ENCODE measurements at places on chromosomes 16 and 17.

- DNase-seq: no peak
Measured at GRCh38 chr17:47288531-47289116, 35.0 kb downstream of the ITGB3 start.

DNA sequence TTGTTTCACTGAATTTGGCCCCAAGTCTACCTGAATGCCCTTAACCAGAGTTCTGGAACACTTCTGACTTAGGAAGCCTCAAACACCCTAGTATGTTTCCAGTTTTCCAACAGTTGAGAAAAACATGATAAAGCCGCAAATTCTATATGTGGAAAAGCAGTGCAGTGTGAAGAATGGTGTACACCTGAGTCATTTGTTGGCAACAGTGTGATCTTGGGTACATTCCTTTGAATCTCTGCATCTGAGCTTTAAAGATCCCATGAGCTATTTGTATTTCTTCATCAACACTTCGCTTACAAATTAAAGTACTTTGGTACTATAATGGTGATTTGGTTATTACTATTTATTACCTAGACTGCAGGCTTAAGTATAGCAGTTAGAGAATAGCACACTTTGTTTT lies 93.6 kb upstream of the TBX2 start:
- no peak for DNase-seq

GRCh38 chr16:50067290-50067853 lies 1.6 kb downstream of the HEATR3 start:
- peak; percentile 72 for DNase-seq

GRCh38 chr17:54903375-54903774 lies 2.7 kb downstream of the TOM1L1 start:
- no peak for DNase-seq

DNA sequence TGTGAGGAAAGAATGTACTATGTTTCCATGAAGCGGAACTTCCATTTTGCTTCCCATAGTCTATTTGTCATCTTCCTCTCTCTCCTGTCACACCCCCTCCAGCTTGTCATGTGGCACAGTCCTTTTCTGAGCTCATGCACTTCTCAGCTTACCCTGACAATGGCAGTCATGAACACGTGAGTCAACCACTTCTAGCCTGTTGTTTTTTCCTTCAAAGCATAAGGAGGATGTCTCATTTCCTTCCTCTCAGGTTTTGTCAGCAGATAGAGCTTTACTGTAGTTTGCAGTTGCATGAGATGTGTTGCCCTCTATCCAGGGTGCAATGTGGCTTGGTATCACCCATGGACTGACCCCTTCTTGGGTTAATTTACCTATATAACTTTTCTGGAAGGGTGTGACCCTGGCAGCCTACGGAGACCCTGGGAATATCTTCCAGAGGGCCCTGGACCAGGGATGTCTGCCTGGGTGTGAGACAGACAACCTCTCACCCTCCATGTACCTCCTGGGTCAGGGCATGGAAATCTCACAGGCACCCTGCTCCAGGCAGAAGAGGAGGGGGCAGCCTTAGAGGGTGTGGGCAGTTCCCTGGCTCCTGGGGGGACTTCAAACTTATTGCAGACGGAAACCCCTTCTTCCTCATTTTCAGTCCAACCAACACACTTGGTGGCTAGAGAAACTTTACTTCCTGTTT lies 4.0 kb upstream of the ZNF267 start:
- DNase-seq: no peak

DNA sequence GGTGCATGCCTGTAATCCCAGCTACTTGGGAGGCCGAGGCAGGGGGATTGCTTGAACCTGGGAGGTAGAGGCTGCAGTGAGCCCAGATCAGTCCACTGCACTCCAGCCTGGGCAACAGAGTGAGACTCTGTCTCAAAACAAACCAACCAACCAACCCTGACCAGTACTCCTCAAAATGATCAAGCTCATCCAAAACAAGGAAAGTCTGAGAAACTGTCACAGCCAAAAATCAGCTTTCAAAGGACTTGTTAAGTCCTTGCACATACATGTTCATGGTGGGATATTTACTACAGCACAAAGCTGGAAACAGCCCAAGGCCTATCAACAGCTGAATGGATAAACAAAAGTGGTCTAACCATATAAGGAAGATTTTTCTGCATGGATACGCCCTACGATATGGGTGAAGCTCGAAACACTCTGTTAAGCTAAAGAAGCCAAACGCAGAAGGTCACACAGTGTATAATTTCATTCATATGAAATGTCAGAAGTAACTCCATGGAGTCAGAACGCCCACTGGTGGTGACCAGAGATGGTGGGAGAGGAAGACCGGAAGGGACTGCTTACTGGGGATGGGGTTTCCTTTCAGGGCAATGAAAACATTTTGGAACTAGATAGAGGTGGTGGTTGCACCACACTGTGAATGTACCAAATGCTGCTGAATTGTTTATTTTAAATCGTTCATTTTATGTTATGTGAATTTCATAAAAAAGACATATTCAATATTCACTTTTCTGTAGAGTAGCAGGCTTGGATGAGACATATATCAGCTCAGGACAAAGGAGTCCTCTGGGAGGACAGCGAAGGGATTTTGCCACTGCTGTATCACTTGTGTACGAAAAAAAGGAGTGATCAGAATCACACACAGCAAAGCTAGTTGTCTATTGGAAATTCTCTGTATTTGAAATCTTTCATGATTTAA lies 17.7 kb downstream of the CCL17 start:
- DNase-seq: peak; percentile 79

DNA sequence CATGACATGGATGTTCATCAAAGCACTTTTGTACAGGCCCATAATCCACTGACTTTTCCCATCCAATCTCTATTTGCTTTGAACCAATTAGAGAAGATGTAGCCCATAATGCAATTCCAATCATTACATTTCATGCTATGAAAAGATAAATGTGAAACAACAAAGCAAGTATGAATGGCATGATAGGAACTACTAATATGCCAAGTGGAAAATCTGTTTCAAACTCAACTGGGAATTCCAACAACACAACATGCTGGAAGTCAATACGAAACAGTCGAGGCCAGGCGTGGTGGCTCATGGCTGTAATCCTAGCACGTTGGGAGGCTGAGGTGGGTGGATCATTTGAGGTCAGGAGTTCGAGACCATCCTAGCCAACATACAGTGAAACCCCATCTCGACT lies 39.6 kb upstream of the TMEM97 start:
- no peak for DNase-seq

DNA sequence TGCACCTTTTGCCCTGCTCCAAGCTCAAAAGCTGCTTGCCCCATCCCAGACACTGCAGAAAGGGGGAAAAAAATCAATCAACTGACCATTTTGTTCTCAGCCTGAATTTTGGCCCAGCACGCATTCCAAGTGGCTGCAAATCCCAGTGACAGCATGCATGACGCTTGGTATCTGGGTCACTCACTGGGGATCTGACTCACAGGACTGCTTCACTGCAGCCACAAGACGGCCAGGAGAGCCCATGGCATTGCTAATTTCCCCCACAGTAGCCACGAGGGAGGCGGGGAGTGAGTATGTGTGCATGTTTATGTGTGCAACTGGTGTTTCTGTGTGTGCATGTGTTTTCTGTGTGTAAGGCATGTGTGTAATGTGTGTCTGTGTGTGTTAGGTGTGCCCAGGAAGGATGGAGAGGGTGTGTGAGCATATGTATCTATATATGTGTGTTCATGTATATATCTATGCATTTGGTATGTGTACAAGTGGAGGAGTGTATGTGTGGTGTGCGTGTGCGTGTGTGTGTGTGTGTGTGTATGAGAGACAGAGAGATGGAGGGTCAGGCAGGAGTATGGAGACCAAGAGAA lies 33.8 kb downstream of the SDK2 start:
- no peak for DNase-seq

DNA sequence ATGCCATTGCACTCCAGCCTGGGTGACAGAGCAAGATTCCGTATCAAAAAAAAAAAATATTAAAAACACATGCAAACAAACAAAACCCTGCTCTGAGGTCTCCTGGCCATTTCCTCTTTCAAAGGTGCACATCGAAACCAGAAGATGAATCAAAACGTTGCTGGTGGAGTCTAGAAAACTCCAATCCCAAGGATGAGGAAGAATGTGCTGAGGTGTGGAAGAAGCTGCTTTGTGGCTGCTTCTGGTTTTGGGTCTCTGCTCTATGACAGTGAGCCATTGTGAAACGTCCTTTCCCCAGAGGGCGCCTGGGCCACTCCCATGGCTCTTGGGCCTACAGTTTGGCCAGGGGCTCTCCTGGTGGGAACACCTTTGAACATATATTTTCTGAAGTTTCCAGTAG lies 112.6 kb downstream of the IRF8 start:
- peak; percentile 22 for DNase-seq

DNA sequence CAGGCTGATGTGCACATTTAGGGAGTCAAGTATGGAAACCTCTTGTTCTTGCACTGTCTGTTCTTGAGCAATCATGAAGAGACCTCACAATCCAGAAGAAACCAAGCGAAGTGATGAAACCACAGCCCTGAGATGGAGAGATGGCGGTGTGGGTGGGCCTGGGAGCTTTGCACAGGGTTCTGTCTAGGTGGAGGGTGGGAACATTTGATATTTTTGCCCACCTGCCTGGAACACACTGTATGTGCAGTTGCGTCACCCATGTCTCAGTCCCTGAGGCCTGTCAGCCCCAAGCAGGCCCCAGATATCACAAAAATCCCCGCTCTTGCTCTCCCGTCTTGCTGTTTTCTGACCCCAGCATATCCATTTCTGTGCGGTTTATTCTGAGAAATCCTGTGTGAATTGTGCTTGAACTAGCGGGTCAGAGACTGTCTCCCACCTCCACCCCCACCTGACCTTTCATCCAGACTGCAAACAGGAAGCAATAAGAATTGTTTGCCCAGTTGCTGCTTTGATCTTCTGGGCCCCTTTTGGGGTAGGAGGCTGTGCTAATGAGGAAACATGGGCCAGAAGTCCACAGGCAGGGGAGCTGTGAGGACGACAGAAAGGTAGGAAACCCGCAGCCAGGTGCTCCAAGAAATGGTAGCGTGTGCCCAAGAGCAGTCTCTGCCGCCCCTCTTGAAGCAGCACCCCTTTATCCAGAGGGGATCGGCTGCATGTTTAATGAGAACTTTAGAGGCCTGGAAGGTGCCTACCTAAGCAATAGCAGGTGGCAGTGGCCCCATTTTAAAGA lies 183.8 kb downstream of the CCDC182 start:
- no peak for DNase-seq

DNA sequence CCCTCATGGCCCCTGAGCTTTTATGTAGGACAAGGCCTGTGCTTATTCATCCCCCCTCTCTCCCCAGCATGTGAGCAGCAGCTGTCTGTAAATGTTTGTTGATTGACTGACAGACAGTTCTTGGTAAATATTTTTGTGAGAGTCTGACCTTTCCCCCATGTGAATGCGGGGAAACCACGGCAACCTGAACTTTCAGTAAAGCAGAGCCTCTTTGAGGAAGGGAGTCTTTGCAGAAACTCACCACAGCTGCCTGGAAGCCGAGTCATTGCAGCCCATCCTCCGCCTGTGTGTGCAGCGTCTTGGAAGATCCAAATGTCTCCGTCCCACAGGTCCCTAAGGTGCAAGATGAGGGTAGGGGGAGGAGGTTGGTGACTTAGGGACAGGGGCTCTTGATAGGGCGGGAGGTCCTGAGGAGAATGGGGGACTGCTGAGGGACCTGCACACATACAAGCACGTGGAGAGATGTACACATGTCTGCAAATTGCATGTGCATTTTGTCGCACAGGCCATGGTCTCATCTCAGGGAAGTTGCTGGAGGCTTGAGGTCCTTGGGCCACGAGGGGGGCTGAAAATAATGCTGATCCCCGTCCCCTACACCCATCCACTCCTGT lies 23.0 kb upstream of the IL21R start:
- peak; percentile 39 for DNase-seq

DNA sequence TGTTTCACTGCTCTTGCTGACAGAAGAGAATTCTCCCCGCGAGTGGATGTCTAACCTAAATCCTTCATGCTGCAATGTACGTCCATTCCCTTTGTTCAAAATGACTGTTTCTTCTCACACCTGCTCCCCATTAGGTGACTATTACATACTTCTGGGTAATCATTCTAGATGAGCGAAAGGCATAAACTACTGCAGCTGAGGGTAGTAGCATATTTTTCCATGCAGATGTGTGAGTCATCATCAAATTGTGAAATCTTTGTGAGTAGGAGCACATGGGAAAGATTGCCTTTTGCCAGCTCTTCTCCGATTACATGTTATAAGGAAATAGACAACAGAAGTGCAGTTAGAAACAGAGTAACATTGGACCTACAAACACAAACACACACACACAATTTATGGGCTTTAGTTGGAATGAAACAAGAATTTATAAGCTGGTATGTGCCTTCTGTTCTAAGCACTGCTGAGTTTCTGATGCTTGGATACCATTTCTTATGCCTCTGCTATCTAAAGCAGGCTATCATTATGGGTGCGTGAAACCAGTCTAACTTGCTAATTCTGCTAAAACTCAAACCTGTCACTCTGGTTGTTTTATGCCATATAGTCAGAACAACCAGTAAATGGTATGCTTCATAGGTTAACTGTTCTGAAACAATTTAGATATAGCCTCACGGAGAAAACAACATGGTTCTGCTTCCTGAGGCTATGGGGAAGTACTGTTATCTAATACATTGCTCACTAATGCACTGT lies 346.9 kb upstream of the PSMD7 start:
- no peak for DNase-seq

GRCh38 chr16:58451265-58451689 lies 48.7 kb upstream of the NDRG4 start:
- DNase-seq: no peak

GRCh38 chr16:81462683-81463082 lies 18.1 kb downstream of the CMIP start:
- DNase-seq: no peak

DNA sequence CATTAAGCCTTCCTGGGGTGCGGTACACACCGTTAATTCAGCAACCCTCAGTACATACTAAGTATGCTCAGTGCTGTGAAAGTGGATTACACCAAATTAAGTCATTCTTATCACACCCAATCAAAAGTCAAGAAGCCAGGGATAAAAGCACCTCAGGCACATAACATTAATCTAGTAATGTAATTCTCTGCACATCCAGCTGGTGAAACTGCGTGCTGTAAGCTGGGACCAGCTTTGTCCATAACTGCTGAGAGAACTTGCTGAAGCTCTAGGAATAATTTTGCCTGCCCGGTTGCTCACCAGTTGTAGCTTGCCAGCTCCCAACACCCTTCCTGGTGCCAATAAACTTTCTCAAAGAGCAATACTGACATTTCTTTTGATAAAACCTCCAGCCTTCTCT lies 44.9 kb downstream of the SLC47A1 start:
- DNase-seq: no peak

DNA sequence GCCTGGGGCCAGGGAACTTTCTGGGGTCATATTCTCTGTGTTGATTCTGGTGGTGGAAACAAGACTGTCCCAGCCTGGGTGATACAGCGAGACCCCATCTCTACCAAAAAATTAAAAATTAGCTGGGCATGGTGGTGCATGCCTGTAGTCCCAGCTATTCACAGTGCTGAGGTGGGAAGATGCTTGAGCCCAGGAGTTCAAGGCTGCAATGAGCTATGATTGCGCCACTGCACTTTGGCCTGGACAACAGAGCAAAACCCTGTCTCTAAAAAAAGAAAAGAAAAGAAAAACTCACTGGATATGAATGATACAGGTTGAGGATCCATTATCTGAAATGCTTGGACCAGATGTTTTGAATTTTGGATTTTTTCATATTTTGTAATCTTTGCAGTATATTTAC lies 13.6 kb downstream of the SCGB1C2 start:
- DNase-seq: no peak

GRCh38 chr17:27318633-27319032 lies 24.7 kb downstream of the WSB1 start:
- no peak for DNase-seq

GRCh38 chr17:63258785-63259184 lies 187.3 kb downstream of the CYB561 start:
- DNase-seq: no peak

GRCh38 chr16:23807028-23807427 lies 28.8 kb upstream of the PRKCB start:
- no peak for DNase-seq
